ENCODE measurements at places on chromosomes 6 and 20.

GRCh38 chr6:22149096-22149495 lies 147.7 kb downstream of the PRL start:
- no peak for DNase-seq

DNA sequence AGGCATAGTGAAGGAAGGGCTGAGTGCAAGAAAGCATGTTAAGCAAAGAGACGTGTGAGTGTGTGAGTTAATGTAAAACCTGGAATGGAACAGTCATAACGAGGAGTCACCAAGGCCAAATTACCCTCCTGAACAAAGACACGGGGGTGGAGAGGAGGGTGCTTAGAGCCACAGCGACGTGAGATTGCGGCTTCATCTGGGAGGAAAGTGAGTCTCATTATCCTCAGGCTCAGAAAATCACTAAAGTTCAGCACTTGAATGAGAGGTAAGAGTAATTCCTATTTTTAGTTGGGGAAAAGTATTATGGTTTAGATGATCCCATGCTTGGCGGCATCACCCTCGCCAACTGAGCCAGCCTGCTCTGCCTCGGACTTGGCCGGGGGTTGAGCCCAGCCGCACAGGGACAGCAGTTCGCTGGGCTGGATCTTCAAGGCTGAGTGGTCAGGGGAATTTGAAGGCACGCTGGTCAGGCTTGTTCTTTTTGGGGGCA lies 136.6 kb downstream of the DTNBP1 start:
- DNase-seq = no peak

DNA sequence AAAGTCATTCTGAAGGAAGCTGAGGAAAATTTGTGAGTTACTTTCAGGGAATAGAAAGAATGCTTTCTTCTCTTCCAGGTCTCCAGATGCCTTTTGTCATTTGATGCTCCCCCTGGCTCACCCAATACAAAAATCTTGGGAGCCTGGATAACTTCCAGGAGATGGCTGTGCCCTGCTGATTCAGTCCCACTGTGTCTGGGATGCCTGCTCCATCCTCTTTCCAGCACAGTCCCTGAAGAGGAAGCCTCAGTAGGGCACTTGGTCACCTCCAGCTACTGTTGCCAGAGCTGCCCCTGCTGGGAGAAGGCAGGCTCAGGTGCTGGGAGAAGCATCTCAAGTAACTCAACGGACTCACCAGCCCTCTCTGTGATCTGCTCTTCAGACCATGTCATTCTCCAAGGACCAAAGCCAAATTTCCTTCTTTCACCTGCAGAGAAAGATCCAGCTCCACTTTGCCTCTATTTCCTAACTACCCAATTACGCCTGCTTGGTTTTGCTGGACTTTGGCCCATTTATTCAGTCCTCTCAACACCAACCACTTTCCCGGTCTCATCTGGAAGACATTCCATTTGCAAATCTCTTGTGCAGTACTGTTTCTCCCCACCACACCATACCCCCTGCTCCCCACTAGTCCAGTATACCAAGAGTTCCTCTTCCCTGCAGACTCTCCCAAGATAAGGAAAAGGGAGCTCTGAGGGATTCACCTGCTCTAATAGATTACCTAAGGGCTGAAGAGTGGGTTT lies 53.3 kb downstream of the SLC23A2 start:
- DNase-seq = no peak

- no peak for DNase-seq
Measured at GRCh38 chr6:127950566-127951145, 49.8 kb upstream of the THEMIS start.

DNA sequence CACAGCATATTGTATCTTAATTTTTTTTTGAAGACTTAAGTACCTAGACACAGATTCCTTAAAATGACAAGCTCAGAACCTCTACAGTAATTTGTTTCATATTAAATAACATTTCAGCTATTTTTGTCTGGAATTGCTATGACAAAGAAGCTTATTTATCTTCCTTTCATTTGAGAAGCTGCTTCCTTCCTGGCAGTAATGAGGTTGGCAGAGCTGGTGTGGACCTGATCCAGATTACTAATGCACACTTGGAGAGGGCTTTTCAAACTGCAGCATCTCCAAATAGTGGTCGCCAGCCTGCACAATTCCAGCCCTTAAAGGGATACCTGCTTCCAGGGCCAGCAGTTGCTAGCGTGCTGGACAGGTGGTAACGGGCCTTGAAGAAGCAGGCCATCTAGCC lies 12.1 kb downstream of the PTCHD4 start:
- DNase-seq = no peak

DNA sequence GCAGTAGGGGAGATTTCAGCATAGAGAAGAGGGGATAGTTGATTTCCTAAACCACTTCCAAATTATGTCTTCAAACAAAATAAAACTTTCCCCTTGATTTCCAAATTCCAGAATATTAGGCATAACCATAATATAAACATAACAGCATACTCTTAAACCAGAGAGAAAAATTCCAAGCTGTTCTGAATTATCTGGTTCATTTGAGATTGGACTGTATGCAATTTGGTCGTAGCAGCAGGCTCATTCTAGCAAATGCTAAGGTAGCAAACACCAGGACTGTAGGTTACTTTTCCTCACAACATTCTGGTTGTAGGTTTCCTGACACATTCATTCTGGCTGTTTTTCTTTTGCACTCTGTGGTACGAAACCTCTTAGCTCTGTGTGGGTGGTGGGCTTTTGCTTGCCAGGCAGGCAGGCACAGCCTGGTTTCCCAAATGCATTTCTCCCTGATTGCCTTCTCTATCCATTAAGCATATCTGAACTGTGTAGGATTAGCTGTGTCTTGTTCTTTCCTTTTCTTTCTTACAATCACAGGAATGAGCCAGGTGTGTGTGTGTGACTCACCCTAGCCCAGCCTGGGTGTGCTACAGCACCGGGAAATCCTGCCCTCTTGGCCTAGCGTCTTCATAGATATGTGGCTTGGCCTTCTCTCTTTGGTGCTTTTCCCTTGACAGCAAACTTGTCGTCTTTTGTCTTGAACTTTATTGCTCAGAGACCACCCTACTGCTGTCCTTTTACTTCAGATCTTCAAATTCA lies 77.1 kb downstream of the JARID2 start:
- no peak for DNase-seq

- DNase-seq = no peak
Measured at GRCh38 chr20:38114353-38114791, 50.7 kb downstream of the TGM2 start.

- DNase-seq = no peak
Measured at GRCh38 chr20:40255365-40255764, 433.7 kb downstream of the MAFB start.

- no peak for DNase-seq
Measured at GRCh38 chr6:126574301-126574700, 234.4 kb downstream of the CENPW start.

DNA sequence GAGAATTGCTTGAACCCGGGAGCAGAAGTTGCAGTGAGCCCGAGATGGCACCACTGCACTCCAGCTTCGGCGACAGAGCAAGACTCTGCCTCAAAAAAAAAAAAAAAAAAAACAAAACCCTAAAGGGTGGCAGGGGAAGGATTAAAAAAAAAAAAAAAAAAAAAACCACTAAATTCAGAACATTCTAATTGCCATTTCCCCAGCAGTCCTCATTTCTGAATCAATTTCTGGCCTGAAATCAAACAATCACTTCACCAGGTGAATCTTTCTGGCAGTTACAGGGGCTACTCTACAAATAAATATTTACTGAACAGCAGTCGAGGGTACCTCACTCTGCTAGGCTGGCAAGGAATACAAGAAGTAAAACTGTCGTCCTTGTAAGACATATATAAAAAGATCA lies 1.2 kb downstream of the UQCC1 start:
- DNase-seq = no peak
